ENCODE measurements at places on chromosomes 12 and 14.

GRCh38 chr12:131281016-131281415 is 327.3 kb downstream of the ADGRD1 start:
- no peak for DNase-seq

DNA sequence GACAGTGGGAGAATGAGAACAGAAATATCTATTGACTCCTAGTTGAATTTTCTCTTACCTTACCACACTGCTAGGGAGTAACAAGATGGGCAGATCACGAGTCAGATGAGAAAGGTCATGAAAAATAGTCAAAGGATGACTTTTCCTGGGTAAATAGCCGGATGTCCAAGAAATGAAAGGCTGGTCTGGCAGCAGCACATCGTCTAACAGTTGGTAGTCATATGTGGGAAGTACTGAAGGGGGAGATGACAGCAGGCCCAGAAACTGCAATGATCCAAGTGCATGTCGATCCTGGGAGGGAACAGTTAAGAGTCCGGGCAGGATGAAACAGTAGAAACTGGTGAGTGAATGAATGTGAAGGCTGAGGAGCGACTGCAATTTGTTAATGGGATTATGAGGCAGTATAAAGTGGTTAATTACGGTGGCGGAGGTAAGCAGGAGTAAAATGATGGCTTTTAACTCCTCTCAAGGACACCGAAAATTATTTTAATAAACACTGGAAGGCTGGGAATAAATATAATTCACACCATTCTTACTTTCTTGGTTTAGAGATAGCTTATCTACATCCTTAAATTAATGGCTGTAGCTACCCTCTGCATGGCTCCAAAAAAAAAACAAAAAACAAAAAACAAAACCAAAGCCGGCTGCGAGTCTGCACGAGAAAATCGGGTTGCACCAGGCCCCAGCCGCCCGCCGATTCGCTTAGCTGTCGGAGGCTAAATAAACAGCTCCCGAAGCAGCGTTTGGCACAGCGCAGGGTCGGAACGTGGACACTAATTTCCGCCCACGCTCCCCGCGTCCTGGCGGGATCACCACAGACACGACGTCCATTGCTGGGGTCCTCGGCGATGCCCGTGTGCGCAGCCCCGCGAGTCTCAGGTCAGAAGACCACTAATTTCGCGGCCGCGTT is 1.0 kb upstream of the ERC1 start:
- peak; percentile 47 for DNase-seq

DNA sequence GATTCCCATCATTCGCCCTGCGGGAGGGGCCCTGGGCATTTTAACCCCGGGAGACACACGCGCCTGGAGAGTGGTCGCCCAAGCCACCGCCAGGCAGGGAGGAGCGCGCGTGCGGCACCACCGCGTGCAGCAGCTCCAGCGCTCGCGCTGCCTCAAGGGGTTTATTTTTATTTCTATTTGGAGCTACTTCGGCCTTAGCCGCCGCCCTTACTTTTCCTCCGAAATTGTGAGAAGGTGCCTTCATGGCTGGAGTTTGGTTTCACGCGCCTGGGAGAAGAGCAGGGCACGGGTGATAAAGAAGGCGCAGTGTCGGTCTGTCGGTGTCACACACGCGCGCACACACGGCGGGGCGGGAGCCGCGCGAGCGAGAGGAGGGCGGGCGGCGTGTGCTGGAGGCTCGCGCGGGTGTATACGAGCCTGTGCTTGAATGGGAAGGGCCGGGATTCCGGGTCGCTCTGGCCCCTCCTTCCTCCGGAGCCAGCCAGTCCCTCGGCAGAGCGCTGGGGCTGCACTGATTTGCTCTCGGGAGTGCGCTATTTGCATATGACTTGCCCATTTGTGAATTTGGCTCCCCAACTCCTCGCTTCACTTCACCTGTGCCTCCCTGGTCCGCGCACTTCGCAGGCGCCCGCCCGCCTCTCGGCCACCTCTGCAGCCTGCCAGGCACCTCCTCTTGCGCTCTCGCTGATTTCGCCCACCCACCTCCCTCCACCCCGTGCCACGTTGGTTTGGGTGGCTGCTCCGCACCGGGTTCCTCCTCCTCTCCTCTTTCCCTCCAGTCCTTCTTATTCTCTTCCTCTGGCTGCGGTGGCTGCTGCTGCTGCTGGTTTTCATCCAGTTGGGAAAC is 932.3 kb downstream of the DIO2 start:
- peak; percentile 97 for DNase-seq

DNA sequence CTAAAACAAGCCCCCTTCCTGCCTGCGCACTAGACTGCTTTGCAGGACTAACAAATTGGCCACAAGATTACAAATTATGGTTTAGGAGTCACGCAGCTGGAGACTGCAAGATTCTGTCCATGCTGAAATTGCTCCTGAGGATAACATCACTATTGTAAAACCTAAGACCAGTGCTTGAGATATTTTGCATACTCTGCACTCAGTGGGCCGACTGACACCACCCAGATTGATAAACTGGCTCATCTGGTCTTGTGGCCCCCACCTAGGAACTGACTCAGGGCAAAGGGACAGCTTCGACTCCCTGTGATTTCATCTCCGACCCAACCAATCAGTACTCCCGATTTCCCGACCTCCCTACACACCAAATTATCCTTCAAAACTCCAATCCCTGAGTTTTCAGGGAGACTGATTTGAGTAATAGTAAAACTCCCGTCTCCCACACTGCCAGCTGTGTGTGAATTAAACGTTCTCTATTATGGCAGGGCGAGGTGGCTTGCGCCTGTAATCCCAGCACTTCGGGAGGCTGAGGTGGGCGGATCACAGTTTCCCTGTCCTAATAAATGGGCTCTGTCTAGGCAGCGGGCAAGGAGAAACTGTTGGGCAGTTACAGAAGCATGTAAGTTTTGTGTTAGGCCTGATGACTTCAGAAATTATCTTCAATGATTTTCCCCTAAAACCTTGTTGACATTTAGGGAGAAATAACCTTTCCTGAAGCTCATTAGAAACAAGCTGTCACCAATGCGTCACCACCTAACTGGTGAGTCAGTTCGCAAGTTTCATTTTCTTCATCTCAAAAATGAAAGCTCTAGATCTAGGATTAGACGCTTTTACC is 5.3 kb upstream of the UBC start:
- peak; percentile 64 for DNase-seq

DNA sequence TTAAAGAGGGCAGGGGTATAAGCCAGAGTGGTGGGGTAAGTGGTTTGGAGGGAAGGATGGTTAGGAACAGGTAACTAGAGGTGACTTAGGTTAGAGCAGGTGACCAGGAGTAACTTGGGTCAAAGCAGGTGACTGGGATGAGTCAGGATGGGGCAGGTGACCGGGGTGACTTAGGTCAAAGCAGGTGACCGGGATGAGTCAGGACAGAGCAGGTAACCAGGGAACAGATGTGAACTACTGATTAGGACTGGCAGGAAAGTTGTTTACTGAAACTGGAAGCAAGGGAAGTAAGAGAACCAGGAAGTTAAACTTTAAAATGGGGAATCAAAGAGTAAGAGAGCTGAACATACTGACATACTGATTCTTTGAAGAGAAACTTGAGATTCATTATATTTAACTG is 57.4 kb downstream of the FSCB start:
- DNase-seq = no peak

DNA sequence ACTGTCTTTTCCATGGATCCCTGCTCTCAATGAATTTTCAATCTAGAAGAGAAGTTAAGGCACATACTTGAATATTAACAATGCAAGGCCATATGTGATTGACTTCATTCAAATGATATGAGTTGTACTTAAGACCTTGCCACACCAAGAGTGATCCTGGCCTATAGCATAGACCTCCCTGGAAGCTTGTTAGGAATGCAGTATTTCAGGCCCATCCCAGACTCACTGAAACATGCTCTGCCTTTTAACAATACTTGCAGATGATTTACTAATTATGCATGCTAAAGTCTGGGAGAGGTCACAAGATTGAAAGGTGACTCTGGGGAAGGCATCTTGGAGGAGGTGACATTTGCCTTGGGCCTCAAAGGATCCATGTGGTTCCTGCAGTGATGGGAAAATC is 43.2 kb downstream of the RFX4 start:
- no peak for DNase-seq

DNA sequence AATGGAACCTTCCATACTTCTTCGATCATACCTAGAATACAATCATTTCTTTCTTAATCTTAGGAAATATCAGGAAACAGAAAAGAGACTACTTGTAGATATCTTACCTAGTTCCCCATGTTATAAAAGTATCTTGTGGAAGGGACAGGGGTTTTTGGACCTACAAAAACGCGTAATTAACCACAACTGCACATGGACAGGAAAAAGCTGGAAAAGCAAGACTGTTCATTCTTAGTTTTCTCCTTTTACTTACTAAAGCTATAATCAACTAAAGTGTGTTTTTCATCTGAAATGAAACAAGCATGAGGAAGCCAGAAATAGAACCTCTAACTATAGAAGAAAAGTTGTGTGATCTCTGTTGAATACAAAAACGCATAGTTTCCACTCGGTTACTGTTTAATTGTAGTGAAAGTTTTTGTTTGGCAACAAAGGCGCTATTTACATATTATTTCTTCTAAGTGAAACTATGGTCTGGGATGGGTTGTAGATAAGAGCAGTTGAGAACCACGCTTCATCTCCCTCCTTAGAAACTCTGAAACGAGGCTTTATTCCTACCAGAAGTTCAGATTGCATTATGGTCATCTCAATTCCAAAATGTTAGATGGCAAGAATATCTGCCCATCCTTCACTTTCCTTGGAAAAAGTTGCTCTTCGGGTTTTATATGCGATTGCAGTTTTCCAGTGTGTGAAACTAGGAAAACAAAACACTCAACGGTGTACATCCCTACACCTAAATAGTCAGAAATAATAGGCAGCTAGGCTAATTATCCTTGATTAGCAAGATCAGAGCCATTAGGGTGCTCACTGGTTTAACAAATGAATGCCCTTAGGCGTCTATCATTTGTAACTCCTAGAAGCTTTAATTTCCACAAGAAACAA is 1.1 kb downstream of the BCAT1 start:
- DNase-seq = no peak

- no peak for DNase-seq
These were observed 469.1 kb downstream of the PRKD1 start for GRCh38 chr14:29458547-29458946.

DNA sequence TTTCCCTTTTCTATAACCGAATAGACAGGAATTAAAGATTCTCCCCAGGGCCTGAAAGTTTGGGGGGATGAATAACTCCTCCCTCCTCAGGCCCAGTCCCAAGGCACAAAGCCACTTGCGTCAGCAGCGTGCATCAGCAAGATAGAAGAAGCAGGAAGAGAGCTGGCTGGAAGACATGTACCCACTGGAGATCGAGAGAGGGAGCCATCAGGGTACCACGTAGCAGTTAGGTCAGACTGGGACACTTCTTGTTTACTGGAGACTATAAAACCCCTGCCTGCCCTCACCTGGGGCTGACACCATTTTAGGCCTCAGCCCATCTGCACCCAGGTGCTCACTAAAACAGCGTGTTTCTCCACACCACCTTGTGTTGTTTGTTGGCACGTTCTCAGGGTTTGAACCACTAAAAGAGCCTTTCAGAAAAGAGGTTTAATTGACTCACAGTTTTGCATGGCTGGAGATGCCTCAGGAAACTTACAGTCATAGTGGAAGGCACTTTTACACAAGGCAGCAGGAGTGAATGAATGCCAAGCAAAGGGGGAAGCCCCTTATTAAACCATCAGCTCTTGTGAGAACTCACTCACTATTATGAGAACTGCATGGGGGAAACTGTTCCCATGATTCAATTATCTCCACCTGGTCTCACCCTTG is 93.2 kb downstream of the TMTC3 start:
- DNase-seq = no peak

- no peak for DNase-seq
These were observed 410.9 kb downstream of the EGLN3 start for GRCh38 chr14:33539918-33540357.

DNA sequence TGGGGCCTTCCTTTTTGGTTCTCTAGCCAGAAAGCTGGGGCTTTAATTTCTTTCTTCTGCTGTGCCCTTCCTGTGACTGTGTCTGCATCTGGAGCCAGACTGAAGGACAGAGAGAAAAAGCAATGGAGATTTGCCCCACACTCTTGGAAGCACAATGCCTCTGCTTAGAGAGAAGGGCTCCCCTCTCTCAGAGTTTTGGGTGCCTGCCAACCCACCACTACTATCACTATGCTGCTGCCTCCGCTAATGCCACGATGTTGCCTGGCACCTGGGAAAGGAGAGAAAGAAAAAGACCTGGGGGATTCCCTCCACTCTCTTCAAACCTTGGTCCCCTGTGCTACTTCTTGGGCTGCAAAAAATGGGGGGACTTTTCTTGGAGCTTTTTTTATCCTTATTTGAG is 52.6 kb downstream of the TMEM260 start:
- DNase-seq = no peak

GRCh38 chr14:50065583-50065982 is 50.8 kb downstream of the VCPKMT start:
- no peak for DNase-seq

DNA sequence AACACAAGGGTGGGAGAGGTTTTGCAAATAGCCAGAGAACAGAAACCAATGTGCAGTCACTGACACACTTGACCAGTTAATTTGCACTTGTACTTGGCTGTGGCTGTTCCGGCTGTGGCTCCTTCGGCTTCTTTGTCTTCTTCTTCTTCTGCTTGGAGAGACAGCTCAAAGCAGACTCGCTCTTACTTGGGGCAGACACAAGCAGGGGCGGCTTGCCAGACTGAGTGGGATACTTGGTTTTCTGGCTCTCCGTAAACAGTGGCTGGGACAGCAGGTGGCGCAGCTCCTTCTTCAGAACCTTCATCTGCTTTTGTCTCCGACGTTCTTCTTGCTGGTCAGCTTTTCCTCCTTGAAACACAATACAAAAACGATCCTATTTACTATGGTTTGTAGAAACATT is 25.0 kb downstream of the OTUB2 start:
- DNase-seq = peak; percentile 46

GRCh38 chr12:93520454-93520853 is 52.0 kb upstream of the SOCS2 start:
- no peak for DNase-seq

GRCh38 chr12:122928404-122929147 is 32.7 kb upstream of the VPS37B start:
- DNase-seq = no peak

DNA sequence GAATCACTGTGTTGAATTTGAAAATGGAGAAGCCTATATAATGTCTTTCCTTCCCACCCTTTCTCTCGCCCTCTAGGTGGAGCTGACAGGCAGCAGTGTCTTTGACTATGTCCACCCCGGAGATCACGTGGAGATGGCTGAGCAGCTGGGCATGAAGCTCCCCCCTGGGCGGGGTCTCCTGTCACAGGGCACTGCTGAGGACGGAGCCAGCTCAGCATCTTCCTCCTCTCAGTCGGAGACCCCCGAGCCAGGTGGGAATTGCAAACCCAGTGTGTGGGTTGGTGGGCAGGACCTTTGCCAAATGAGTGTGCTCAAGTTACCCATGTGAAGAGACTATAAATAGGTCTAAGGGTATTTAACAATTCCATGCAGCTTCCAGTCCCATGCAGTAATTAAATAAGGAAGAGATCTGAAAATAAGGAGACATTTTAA is 274.7 kb downstream of the EGLN3 start:
- peak; percentile 78 for DNase-seq

Measured in ELF-1 (cell line).